Lower lobe of right lung (tissue), 2 donors: ENCODE measurements at places on chromosomes 2 and 18.

DNA sequence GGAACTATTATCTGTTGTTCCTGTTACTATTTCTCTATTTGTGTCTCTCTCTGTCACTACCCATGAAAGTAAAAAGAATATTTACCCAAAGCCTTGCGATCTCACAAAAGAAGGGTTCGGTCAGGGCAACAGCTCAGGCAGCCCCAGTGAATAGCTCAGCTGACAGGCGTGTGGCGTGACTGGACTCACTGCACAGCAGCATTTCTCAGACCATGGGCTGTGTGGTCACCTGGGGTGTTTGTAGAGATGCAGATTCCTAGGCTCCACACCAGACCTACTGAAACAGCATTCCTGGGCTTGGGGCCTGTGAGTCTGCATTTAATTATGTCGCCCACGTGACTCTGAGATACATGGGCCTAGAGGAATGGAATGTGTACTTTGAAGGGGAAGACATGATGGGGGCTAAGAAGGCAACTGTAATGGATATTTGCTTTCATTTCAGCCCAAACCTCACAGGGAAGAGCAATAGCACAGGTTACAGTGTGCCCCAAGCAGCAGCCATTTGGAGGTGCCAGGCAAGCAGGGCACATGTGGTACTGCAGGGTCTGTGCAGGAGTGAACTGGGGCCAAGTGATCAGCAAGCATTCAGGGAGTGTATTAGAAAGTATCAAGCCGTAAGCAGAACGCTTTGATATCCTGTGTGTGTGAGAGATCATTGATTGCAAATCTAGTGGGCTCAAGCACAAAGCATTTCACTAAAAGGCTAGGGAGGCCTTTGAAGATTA, 90.4 kb upstream of the RBMS1 start:
- DNase-seq = no peak

GRCh38 chr2:17323697-17324096, 194.5 kb downstream of the RAD51AP2 start:
- no peak for DNase-seq

GRCh38 chr18:23332356-23332755, 120.7 kb upstream of the RIOK3 start:
- DNase-seq = no peak

DNA sequence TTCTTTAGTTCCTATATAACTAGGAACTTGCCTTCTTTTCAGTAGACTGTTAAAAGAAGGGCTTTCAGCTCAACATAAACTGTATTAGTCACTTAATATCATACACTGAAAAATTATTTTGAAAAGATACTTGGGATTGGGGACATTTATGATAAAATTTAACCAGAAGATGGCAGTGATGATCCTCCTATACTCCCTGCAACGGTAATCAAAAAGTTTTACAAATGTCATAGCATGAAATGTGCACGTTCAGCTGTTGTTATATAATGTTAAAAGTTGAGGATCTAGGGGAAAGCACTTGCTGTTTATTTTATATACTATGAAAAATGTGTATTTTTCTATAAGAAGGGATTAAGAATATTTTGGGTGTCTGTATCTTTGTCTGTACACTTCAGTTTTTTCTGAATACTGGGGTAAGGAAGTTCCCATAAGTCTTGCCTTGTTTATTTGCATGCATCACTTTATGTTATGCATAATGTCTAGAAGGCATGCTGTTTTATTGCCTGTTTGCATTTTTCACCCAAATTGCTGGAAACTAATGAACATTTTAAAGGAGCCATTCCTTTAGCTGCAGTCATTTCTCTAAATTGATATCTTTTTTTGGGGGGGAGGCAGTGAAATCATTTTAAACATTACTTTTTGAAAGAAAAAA, 19.0 kb downstream of the DYNC1I2 start:
- DNase-seq = no peak

DNA sequence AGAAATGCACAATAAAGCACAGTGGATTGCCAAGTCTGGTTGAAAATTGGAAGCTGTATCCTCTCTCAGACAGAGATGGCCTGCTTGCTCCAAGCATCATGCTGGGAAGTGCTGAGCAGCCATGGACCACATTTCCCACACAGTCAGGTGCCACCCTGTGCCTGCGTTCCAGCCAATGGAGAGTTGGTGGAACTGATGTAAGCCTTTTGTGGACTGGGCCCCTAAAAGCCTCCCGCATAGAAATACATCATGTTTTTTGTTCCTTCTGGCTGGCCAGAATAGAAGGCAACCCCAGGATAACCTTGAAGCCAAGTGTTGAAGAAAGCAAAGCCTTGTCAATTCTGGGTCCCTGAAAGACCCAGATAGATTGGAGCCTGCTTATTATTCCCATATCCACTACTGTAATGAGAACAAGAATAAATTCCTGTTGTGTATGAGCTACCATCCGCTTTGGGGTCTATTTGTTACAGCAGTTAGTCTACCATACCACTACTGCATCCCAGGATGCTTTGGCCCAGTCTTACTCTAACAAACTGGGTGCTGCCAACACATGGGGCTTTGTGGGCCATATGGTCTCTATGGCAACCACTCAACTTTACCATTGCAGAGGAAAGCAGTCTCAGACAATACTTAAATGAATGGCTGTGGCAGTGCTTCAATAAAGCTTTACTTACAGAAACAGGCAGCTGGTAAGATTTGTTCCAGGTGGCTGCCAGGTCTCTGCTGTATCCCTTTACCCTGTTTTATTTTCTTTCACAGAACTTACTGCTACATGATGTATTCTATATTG, 65.4 kb downstream of the POLE4 start:
- DNase-seq = no peak

- DNase-seq = no peak
Observed at GRCh38 chr2:156003780-156004179, 328.7 kb downstream of the NR4A2 start.

- no peak for DNase-seq
Observed at GRCh38 chr2:210445116-210445707, 31.3 kb downstream of the LANCL1 start.

DNA sequence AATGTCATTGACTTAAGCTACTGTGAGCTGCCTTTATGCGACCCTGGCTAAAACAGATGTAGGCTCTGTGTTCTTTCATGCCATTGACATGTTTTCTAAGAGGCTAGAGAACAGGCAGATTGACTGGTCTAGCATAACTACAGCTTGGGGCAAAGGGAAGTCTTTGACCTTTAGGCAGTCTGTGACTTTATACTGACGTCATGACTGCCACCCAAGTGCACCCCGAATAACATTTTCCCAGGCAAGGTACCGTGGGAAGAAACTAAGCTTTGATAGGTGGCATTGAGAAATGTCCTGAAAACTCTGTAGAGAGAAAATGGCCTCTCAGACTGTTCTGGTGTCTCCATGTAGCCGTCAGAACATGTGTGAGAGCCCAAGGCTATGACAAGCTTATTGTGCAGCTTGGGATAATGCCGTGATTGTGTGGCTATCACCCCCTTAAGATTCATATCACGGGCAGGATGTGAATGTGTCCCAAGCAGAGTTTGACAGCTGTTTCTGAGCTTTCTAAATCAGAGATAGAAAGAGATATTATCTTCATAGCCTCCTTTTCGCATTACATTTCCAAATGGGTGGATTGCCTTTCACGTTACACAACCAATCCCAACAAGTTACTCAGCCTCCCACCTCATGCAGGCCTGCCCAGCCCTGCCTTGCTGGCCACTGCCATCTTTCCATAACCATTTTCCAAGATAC, 672.2 kb upstream of the ACVR2A start:
- no peak for DNase-seq

DNA sequence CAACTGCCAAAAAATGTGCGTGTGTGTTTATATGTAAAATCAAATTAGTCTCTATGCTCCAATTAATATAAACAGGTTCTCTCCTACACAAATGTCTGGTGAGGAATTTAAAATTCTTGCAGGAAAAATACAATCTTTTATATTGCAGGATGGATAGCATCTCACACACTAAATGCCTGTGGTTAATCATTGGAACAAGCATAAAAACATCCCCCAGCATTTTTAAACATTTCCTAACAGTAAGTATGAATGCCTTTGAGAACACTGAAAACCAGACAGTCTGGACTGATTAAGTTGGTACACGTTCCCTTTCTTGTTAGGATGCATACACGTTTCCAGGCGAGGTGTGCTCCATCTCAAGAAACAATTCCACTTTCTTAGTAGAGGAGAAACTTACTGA, 29.9 kb upstream of the PDE1A start:
- DNase-seq = no peak

GRCh38 chr2:158580760-158581159, 124.0 kb downstream of the PKP4 start:
- no peak for DNase-seq

- no peak for DNase-seq
Observed at GRCh38 chr2:54366487-54367280, 89.4 kb upstream of the SPTBN1 start.

DNA sequence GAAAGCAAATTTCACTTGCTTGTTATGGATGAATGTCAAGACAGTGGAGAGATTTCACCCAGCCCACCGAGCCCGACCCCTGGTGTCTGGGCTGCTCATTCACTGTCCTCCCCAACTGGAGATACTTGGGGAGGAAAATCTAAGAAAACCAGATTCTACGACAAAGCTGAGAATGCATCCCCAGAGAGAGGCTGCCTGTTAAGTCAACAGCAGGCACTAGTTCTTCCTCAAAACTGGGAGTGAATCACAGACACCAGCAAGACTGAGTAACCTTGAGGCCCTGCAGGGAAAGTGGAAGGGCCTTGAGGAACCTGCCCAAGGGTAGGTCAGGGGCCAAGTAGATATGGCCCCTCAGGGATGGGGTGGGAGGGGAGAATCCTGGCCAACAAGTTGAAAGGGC, 34.2 kb upstream of the MLPH start:
- DNase-seq = no peak

DNA sequence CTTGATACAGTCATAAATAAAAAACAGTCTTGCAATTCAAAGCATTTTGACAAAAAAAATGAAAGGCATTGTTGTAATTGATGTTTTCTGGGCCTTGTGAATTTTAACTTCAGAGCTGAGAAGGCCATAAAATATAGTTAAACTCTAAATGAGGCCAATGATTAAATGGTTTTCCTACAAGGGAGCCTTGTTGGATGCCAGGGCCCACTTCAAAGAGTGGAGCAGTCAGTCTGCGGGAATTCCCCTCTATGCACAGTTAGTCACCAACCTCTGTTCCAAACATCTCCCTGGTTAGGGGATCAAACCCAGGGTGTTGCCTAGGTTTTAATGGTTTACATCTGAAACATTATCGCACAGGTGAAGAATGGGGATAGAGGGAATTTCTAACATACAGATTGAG, 143.4 kb downstream of the NCKAP5 start:
- DNase-seq = no peak

DNA sequence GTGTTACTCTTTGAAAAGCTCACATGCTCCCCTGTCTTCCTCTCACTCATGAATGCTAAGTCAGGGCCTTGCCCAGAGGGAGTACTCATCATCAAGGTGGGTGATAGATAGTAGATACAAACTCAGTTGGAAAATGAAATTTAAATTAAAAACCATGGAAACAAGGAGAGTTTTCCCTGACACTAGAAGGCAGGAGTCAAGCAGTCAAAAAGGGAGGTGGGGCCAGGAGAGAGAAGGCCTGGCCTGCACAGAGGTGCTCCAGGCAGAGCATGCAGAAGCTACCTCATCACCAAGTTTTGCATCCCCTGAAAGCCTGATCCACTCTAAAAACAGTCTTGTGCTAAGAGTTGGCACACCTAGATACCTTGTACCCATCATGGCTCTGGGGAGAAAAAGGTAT, 143.7 kb downstream of the MYO5B start:
- DNase-seq = no peak

GRCh38 chr2:199977984-199978415, 22.6 kb downstream of the MAIP1 start:
- no peak for DNase-seq

DNA sequence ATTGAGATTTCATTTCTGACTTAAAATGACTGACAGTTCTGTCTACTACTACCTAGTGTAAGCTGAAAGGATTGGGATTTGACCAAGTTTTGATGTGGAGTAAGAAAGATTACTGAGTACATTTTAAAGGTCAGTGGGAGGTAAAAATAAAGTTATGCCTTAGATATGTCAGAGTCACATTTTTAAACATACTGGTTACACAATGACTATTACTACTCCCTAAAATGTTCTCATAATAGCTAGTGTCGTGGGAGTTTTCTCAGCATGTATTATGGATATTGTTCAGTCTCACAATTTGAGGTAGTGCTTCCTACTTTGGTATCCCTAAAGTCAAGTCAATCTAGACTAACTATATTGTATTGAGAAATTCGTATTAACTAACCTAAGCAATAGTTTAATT, 1092.5 kb downstream of the LRP1B start:
- DNase-seq = no peak

GRCh38 chr2:112880696-112881095, 30.3 kb upstream of the IL37 start:
- DNase-seq = no peak

DNA sequence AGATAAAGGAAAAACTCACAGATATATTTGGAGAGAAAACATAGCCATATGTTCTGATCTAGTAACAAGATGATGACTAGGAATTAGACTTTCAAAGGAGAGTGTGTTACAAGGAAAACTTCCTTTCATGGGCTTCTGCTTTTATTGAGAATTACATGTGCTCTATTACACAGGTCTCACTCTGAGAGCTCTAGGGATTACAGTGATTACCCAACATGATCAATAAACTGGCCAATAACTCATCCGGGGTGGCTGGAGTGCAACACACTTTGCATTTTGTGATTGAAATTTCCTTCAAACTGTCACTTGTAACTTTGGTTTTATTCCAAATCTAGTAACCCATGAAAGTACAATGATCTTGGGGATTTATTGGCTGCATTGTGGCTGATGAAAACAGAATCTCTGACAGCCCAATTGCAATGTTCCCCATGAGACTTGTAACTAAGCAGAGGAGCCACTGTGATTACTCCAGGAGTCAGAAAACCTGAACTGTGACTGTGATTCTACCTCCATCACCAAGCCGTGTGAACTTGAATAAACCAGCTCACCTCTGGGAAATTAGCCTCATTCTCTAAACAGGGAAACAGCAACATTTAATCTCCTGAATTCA, 40.2 kb upstream of the LRRC30 start:
- DNase-seq = no peak

DNA sequence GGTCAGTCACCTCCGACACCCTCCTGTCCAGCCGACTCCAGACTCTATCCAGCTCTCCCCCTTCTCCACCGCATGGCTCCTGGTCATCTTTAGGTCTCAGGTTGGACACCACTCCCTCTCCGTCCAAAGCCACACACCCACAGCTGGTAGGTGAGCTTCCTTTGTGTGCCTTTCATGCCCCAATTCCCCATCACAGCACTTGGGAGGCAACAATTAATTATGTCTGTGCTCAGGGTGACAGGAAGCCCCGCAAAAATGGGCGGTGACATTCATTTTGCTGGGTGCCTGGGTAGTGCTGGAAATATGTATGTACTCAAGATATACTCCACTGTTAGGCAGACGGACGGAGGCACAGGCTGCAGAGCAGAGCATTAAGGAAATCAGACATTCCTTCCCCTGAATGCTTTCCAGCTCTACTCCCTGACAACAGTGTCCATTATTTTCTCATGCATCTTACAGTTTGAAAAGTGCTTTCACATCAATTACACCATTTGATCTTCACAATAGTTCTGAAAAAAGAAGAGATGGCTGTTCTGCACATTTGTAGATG, 13.1 kb downstream of the EPB41L3 start:
- DNase-seq = no peak
